ENCODE measurements at places on chromosomes 13 and 19.

DNA sequence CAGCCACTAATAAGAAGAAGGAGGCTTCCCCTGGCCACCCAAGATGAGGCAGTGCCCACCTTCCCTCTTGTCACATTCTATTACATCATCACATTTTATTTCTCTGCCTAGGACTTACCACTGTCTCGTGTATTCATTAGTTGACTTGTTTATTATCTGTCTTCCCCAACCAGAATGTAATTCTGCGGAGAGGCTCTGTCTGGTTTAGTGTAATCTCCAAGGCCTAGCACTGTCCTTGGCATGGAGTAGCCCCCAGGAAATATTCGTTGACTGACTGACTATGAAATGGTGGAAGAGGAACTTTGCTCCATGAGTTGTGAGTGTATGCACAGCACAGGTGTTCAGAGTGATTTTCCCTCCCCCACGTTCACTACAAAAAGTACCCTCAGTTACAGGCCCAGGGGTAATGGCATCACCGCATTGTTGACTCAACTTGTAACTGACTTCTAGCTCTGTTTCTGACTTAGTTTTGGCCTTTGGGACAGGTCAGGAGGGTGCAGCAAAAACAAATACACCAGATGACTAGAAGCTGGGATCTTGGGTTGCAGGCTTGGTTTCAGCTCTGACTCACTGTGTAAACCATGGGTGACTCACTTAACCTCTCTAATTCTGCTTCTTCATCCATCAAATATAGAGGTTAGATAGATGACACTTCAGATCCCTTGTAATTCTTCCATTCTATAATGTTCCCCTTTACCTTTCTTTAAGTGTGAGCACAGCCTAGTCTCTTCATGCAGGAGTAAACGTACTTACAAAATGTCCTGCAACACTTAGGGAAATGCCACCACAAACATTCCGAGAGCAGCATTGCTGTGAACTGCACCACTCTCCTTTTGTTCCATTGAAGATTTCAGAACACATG lies 229.7 kb downstream of the KCNRG start:
- DNase-seq: peak; percentile 80

DNA sequence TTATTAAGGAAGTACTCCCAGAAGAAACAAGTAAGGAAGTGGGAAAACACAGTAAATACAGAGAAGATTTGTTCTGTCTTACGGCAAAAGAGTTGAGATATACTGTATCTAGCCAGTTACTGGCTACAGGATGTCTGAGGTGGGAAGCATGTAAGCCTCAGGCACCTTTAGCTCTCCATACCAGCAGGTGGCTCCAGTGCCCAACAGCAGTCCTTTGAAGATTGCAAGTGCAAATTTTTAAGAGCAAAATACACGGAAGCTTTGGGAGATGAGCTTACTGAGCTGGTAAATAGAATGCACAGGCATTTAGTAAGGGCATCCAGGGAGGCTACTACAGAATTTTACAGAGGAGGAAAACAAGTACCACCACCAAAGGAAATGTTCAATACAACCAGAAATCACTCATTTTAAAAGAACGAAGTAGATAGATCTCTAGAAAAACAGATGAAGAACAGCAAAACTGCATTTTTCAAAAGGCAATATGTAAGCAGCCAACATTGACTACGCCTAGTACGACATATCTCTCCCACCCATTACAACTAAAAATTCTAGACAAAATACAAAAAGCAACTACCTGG lies 57.9 kb upstream of the VSTM2B start:
- DNase-seq: no peak

- no peak for DNase-seq
Observed at GRCh38 chr13:91020461-91021034, 326.9 kb upstream of the MIR17HG start.

DNA sequence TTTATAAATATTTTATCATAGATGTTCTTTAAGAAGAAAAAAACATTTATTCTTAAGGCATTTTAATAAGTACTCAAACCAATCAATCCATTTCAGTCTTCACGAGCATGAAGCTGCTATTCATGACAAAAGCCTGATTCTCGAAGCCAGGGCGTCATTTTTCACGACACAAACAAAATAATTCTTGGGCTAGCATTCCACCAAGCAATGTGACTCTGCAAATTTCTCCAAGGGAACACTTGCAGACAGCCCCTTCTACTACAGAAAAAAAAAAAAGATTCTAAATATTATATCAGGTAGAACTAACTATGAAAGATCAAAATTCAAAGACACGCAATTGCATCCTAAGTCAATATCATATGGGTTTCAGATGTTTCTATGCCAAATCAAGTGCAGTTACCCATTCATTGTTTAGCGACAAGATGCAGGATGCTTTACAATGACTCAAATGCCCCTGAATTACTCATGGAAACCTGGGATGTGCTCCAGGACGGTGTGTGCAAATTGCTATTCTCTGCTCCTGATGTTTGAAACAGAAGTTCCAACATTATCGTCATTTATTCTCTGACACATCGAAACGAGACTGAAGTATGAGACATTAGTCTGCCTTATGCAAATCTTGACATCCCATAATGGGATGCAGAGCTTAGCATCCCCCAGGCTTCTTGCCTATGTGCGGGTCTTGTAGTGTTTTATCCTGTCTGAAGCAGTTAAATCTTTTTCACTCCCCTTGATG lies 517.7 kb downstream of the MYO16 start:
- peak; percentile 69 for DNase-seq

DNA sequence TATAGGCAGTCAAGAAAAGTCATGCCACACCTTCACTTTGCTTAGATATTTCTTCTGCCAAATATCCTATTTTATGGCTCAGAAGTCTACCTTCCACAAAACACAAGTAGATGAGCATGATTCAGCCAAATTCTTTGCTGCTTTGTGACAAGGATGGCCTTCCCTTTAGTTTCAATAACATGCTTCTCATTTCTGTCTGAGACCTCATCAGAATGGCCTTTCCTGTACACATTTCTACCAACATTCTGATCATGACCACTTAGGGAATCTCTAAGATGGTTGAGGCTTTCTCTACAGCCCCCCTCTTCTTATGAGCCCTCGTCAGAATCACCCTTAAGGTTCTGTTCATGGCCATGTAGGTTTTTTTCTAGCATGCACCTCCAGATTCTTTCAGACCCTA lies 96.2 kb downstream of the COL4A2 start:
- DNase-seq: peak; percentile 96

- DNase-seq: peak; percentile 64
Observed at GRCh38 chr19:10191347-10191746, 3.4 kb downstream of the DNMT1 start.

DNA sequence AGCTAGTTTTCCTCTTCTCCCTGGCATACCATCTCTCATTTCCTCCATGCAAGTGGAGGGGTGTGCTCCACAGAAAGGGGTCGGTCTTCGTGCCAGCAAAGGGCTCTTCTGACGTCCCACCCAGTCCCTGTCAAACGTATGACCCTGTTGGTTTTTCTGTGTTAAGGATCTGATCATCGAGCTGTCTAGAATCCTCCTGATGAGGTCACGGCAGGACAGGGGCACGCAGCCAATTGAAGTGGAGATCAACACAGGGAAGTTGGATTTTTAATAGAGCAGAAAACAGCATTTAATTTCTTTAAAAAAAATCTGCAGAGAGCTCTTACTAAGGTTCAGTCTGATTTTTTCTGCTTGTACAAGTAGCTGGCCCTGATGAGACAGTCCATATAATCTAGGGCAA lies 339.4 kb downstream of the TEX29 start:
- no peak for DNase-seq

DNA sequence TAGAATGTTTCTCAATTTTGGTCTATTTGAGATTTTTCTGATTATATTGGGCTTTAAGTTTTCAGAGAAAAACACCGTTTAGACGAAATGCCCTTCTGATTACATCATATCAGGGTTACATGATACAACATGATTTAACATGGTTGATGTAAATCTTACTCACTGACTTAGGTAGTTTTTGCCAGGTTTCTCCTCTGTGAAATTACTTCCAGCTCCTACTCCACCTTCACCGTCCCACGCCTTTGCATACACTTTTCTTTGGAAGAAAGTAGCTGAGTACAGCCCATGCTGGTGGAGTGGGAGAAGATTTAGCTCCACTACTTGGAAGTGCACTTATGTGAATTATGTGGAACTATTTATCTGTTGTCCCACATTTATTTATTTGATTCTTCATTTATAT lies 433.2 kb upstream of the KLHL1 start:
- no peak for DNase-seq

- DNase-seq: no peak
Observed at GRCh38 chr13:48573213-48574007, 40.5 kb upstream of the RCBTB2 start.

DNA sequence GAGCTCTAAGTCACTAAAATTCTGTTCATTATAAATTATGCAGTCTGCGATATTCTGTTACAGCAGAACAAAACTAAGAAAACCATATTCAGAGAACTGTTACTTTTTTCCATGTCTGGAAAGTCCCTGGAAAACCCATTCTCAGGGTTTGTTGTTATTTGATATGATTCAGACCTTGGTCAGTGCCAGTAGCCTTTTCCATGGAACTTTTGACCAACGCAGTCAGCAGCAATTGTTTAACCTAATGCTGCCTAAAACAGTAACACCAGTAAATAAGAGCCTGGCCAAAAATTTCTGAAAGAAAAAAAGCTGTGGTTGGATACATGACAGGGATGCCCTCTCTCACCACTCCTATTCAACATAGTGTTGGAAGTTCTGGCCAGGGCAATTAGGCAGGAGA lies 402.7 kb downstream of the TBC1D4 start:
- DNase-seq: peak; percentile 24

DNA sequence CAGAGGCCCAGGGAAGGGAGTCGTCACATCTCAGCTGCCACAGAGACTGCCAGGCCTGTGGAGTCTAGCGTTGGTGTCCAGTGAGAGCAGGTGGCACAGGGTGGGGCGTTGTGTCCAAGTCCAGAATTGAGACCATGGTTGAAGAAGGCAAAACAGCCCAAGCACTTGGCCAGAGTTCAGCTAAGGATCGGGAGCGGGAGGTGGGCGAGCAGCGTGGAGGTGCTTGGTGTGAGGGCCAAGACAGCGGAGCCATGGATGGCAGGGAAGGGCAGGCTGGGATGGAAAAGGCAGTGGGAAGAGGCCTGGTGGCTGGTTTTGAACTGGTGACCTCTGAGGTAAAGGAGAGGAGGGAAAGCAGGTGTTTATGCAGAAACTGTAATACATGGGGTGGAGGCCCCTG lies 8.0 kb downstream of the IGFLR1 start:
- no peak for DNase-seq

- peak; percentile 83 for DNase-seq
Observed at GRCh38 chr19:31135841-31136240, 213.4 kb downstream of the TSHZ3 start.
